GM12891 (cell line): ENCODE measurements at places on chromosomes 2 and 18.

- no peak for DNase-seq
These were observed 16.0 kb downstream of the SATB2 start for GRCh38 chr2:199441759-199442158.

- DNase-seq: no peak
These were observed 235.9 kb downstream of the TFCP2L1 start for GRCh38 chr2:121049131-121049530.

- DNase-seq: no peak
These were observed 36.2 kb downstream of the PNO1 start for GRCh38 chr2:68193787-68194372.

GRCh38 chr2:205684871-205685313, 2.6 kb downstream of the NRP2 start:
- DNase-seq: no peak

- DNase-seq: no peak
These were observed 12.5 kb upstream of the DAPL1 start for GRCh38 chr2:158782616-158783015.

DNA sequence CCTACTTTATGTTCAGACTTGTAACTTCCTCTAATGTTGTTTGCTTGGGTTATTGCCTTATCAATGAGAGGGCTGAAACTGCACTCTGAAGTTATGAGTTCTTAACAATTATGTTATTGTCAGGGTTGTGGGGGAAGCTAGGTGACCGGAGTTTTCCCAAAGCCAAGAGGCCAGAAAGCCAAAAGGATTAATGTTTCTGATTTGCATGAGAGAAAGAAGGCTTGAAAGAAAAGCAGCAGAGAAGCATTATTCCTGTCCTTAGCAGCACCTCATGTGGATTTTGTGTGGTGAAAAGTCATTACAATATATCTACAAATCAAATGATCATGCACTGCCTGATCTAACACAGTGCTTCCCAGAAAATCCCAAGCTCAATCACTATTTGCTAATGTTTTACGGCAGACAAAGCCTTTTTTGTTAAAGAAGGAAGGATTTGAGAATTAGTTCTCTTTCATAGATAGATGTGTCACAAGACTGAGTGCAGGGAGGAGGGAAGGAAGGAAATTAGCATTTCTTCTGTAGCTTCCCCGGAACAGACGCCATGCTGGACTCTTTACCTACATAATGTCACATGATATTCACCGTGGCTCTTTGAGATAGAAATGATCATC, 203.2 kb downstream of the ALK start:
- DNase-seq: no peak

- DNase-seq: no peak
These were observed 1453.9 kb upstream of the NXPH2 start for GRCh38 chr2:140234116-140234515.

DNA sequence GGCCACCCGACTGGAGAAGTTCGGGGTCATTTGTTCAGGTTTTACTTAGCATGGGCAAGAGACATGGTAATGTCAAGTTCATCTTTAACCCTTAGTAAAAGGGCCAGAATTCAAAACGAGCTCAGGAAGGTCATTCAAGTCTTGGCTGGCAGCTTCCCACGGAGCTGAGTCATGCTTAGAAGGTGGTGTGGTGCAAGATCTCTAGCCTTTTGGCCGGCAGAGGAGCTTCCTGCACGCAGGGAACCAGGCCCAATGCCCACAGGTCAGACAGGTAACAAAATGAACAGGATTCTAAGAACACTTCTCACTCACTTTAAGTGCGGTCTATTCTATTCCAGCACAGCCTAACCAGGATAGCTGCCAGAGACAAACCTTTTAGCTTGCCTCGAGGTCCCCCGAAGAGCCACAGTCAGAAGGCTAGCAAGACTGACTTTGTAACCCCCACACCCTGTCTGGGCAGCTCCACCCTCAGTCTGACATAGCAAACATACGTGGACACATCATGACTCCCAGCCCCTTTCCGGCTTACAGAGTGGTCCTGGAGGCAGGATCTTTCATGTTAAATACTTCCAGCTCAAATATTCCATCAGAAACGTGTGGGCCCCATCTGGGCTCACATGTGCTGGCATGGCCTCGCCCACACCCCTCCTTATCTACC, 292.7 kb downstream of the BCL11A start:
- DNase-seq: no peak

DNA sequence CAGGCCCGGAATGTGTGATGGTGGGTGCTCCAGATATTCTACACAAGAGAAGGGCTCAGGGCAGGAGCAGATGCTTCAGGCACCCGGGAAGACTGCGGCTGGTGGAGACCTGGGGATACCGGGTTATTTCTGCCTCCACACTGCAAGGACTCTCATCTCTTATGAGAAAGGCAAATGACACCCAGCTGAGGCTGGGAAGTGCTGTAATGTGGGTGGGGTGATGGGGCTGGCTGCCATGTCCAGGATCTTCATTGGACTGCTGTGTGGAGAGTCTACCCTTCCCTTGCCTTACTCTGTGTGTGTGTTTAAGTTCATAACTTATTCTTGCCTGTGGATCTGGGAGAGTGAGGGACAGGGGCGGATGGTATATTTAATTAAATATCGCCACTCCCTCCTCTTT, 124.1 kb downstream of the KLHL29 start:
- DNase-seq: no peak

DNA sequence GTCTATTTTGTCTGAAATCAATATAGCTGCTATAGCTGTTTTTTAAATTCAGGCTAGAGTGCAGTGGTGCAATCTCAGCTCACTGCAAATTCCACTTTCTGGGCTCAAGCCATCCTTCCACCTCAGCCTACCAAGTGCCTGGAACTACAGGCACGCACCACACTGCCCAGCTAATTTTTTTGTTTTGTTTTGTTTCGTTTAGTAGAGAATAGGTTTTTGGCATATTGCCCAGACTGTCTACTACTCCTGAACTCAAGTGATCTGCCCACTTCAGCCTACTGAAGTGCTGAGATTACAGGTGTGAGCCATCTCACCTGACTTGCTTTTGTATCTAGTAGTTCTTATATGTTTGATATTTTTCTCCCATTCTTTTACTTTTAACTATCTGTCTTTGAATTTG, 259.7 kb downstream of the CDH19 start:
- no peak for DNase-seq

DNA sequence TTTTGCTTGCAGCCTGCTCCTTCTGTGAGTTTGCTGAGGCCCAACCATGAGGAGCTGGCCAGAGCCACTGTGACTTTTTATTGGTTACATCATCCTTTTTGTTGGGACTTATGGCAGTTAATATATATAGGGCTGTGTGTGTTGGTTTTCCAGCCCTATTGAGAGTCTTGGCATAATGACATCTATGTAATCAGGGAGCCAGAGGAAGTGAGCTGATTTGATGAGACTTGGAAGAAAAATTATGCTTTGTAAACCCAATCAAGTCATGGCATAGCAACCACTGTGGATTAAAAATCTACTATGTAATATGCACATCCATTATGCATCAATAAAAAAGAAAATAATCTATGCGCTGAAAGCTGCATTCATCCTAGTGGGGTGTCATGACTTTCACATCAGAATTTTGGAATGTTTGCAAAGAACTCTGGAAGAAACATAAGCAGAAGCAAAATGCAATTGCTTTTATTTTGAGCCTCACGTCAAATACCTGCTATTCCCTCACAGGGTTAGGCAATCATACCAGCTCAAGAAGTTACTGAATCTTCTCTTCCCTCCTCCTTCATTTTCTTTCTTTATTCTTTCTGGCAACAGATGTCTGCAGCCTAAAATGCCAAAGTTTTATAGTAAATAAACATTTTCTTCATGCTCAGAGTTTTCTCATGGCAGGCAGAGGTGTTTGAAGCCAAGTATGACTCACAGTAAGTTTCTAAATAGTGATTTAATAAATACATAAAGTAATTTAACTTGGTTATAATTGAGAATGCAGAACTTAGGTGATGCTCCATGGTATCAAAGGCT, 308.5 kb downstream of the KCNS3 start:
- DNase-seq: no peak

- DNase-seq: no peak
These were observed 2.2 kb upstream of the MAPRE2 start for GRCh38 chr18:35038881-35039491.

- DNase-seq: no peak
These were observed 154.3 kb downstream of the TTC32 start for GRCh38 chr2:19747310-19748072.

DNA sequence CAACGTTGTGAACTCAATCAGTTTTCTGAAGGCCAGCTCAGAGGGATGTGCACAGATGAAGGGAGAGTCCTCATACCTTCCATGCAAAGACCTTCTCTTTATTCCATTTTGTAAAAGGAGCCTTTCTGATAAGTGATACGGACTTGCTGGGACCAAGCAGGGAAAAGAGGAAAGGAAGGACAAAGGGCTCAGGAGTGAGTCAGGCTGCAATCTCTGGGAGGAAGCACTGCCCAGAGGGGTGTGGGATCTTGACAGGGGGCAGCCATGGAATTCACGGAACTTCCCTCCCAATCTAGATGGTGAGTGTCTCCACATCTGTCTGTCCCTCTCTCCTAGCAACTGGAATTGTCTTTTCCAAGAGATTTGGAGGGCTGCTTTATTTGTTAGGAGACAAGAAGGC, 281.4 kb upstream of the CELF4 start:
- DNase-seq: no peak

DNA sequence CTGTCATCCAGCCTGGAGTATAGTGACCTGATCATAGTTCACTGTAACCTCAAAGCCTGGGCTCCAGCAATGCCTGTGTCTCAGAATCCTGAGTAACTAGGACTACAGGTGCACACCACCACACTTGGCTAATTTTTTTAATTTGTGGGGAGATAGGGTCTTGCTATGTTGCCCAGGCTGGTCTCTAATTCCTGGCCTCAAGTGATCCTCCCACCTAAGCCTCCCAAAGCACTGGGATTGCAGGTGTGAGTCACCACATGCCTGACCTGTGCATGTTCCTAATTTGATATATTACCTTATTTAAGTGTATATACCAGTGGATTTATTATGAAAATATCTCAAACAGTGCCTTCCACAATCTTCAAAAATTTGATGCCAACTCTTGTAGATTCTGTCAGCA, 123.6 kb upstream of the XIRP2 start:
- no peak for DNase-seq

DNA sequence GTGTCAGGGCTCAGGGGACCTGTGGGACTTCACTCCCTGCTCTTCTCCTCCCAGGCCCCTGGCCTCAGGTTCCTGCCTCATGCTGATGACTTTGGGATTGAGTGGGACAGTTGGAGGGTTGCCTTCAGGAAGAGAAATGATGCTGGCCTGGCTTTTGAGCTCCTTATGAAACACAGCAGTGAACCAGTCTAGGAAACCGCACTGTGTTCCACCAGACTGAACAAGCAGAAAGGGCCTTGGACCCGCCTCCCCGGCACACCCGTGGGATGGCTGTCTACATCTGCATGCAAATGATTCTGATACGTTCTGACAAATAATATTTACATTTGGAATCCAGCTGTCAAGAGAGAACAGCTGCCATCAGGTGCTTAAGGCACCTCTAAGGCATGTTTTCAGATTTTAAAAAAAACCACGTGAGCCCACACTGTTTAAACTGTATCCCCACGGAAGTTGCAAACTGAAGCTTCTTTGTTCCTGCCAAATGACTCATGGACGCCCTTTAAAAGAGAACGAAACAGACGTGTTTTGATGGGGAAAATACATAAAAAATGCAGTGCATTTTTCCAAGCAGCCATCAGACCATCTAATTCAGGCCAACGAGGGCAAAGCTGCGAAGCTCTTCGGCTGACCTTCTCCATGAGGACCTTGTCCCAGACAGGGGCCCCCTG, 27.6 kb upstream of the ASAP2 start:
- no peak for DNase-seq

- no peak for DNase-seq
These were observed 878.9 kb downstream of the CPS1 start for GRCh38 chr2:211435331-211435730.

DNA sequence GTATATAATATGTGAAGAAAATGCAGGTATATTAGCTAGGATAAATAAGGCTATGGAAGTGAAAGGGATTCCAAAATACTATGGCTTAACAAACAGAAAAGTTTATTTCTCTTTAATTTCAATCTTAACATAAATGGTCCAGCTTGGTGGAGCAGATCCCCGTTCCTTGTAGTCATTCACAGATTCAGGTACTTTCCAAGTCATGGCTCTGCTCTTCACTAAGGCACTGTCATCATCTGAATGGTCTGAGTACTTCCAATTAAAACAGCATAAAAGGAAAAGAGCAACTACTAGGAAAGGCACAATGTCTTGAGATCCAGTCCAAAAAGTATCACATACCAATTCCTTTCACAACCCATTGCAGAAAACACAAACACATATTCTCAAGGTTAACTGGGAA, 63.4 kb downstream of the OLA1 start:
- no peak for DNase-seq

DNA sequence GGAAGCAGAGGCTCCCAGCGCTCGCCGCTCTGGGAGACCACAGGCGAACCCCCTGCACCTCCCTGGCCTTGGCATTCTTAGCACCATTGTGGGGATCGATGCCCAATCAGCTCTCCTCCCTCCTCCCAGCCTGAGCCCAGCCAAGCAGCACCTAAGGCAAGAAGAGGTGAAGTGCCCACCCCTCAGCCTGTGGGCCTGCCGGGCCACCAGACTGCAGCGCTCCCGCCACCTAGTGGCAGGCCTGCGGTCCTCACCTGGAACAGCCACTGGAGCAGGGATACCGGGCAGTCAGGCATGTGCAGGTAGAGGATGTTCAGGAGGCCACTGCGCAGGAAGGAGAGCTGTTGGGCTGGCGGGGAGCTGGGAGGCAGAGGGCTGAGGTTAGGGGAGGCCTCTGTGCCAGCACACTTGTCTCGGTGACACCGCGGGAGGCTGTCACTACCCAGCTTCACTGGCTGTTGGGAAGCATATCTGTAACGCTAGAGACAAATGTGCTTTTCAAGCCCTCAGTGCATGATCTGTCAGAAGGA, 35.2 kb downstream of the FAM178B start:
- DNase-seq: peak; percentile 81

DNA sequence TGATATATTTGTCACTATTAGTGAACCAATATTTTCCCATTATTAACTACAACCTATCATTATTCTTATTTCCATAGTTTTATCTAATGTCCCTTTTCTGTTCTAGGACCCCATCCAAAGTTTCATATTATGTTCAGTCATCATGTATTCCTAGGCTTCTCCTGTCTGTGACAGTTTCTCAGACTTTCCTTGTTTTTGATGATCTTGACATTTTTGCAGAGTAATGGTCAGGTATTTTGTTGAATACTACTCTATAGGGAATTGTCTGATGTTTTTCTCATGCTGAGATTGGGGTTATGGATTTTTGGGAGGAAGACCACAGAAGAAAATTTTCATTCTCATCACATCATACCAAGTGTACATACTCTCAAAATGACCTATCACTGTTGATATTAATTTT, 684.6 kb downstream of the PLCL1 start:
- no peak for DNase-seq

DNA sequence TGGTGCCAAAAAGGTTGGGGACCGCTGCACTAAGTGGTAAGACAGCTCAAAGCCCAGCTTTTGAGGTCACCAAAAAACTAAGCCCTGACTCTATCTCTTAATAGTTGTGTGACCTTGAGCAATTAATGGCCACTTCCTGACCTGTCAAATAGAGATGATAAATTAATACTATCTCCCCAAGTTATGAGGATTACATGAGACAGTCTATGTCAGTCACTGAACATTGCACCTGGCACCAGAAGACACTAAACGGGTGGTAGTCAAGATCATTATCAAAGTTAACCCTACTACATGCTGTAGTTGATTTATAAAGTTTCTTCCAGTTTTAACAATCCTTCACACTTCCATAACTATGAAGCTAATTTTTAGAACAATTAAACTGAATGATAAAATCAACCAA, 36.5 kb downstream of the STPG4 start:
- no peak for DNase-seq
